ENCODE measurements at places on chromosomes 11 and 22. TPM values are rescaled to one million over a fixed set of nuclear protein-coding genes. Genes with fewer than 3 reads are reported as not detected.

- no peak for DNase-seq
Observed at GRCh38 chr11:35549787-35550186, 24.4 kb upstream of the PAMR1 start.

DNA sequence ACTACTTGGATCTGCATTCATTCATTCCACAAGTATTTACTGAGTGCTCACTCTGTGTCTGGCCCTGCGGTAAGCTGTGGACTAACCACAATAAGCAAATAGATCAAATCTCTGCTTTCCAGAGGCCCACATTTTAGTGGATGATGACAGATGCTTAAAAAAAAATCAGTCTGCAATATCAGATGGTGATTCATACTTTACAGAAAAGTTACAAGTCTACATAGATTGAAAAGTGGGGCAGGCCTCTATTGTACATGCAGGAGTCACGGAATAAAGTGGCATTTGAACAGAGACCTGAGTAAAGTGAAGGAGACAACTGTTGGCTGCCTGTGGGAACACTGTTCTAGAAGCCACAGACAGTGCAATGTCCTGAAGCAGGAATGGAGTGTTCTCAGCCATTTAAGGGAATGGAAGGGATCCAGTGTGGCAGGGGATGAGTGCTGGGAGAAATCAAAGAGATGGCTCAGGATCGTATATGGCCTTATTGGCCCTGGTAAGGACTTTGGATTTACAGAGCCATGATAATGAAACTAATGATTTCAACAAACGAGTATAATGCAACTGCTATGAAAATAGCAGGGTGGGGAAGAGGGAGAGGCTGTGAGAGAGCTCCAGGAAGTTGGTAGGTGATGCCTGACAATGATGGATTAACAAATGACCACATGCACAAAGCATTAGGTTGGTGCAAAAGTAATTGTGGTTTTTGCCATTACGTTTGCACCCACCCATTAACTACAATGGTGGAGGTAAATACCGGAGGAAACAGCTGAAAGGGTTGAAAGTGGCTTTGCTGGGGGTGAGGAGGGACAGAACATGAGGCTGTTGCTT is 31.1 kb downstream of the TMEM45B start:
- DNase-seq = no peak

- no peak for DNase-seq
Observed at GRCh38 chr22:35379146-35379993, 1.5 kb upstream of the HMOX1 start.

DNA sequence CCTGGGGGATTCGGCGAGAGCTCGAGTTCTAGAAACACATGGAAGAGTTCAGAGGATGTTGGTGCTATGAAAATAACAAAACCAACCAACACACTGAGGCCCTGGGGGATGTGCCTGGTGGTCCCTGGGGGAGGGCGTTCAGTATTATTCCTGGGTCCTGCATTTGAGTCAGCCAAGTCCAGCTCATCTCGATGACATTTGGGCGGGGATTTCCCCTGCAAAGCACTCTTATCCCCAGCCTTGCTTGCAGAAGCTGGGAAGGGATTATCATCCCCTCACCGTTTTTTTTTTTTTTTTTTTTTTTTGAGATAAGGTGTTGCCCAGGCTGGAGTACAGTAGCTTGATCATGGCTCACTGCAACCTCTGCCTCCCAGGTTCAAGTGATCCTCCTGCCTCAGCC is 2.1 kb upstream of the SMIM38 start:
- DNase-seq = peak; percentile 39

DNA sequence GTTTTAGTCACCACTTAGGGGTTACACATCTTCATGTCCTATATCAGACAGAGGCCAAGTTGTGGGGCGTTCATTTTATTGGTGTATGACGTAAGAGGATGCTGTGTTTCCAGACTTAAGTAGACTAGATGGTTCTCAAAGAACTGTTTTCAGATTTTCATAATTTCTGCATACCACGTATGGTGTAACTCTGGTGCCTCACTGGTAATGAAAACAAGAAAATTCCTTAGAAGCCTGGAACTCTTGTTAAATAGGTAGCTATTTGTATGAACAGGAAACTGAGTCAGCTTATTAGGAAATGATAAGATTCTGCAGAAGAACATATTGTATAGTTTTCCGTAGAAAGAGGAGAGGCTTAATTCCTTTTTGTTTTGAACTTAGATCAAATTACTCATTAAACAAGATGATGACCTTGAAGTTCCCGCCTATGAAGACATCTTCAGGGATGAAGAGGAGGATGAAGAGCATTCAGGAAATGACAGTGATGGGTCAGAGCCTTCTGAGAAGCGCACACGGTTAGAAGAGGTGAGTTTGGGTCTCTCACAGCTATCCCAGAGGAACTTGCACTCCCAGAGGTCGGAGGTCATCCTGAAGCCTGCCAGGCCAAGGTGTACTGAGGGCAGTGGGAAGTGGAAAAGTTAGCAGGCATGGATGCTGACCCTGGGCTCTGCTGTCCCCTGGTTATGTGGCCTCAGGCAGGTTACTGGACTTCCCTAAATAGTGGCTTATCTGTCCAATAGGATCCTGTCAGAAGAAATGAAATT is 3.9 kb downstream of the CDC45 start:
- no peak for DNase-seq

- no peak for DNase-seq
Observed at GRCh38 chr11:123187248-123187647, 7.8 kb downstream of the CLMP start.

GRCh38 chr11:2580061-2580421 is 119.8 kb downstream of the KCNQ1OT1 start:
- DNase-seq = no peak

DNA sequence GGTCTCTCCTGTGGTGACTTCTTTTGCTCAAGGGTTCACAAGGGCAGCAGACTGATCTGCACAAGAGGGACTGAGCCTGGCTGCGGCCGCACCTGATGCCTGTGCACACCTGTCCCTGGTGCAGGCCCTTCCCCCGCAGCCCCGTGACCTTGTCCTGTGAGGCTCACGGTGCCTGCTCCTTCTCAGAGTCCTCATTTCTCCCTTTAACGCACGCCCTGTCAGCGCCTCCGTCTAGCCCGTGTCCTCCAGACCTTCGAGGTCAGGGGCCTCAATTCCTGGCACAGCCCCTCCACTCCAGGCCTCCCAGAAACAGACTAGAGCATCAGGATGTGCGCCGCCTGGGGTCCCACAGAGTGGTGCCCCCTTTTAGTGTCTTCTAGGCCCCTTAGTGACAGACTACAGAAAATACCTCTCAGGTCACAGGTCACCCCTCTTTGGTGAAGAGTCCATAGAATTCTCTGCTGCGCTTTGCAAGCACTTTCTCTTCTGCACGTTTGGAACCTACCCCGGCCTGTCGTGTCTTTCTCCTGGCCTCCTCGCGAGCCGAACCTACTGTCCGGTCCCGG is 1.0 kb upstream of the DRD4 start:
- no peak for DNase-seq

DNA sequence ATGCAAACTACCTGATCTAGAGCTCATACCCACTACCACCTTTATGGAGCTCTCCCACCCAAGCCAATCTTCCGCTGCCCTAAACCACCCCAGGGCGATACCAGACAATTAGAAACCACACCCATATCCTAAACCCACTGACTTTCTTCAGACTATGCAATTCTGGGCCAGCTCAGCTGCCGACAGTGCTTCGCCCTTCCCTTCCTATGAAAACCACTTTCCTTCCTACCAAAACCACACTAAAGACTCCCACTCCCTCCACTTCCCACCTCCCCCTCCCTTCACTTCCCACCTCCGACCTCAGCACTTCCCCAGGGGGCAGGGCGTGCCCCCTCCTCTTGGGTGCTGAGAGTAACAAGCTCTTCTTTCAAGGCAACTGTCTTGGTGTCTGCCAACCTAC is 25.1 kb downstream of the B3GAT1 start:
- DNase-seq = no peak

DNA sequence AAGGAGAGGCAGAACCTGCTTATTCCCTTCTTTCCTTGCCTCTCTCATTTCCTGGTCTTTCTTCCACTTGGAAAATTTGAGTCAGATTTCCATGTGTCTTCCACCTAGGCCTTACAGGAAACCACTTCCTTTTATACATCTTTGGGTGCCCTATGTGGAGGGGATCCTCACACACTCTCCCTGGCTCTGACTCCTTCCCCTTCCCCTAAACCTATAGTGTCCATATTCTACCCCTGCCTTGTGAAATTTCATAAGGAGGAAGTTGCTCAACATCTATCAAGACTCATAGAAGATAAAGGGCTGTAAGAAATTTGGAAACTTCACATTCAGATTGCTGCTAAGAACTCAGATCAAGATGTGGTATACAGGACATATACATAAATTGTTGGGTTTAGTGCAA is 20.4 kb downstream of the TUG1 start:
- no peak for DNase-seq

- DNase-seq = no peak
Observed at GRCh38 chr11:26412955-26413354, 81.0 kb downstream of the ANO3 start.

DNA sequence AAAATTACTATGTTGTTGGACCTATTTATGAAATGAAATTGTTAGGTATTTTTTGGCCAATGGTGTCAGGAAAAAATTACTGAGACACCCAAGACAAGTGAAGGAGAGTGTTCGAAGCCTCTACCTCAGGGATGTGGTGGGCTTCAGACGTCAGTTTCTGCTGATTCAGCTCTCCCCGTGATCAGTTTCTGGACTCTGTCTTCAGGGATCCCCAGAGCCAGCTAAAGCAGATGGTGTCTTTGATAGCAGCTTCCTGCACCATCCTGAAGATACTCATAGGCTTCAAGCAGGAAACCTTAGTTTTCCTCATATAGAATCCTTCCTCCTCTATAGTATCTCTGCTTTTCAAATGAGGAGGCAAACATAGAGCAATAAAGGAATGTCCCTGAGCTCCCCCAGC is 7.4 kb downstream of the CD248 start:
- no peak for DNase-seq

- DNase-seq = peak; percentile 67
Observed at GRCh38 chr11:1382831-1383607, 6.7 kb upstream of the BRSK2 start.

Gene FADS2
- 23.9 TPM for polyA plus RNA-seq

Gene CYP2D6
- not detected for polyA plus RNA-seq

Gene UCP2
- 87.9 TPM for polyA plus RNA-seq

Gene TRIM68
- 7.9 TPM for polyA plus RNA-seq

Gene SHANK2
- not detected for polyA plus RNA-seq
